SK-MEL-5 (cell line): ENCODE measurements at places on chromosomes 3 and 15. TPM values are rescaled to one million over a fixed set of nuclear protein-coding genes. Genes with fewer than 3 reads are reported as not detected.

The FANCD2OS gene
- total RNA-seq, result not detected in 2 replicates

- DNase-seq, result no peak
Observed at GRCh38 chr15:26711445-26711844, 61.4 kb downstream of the GABRB3 start.

The SERPINI2 gene
- not detected in 2 replicates for total RNA-seq

The SOX2 gene
- 0.45 and 1.2 TPM in 2 replicates for total RNA-seq

DNA sequence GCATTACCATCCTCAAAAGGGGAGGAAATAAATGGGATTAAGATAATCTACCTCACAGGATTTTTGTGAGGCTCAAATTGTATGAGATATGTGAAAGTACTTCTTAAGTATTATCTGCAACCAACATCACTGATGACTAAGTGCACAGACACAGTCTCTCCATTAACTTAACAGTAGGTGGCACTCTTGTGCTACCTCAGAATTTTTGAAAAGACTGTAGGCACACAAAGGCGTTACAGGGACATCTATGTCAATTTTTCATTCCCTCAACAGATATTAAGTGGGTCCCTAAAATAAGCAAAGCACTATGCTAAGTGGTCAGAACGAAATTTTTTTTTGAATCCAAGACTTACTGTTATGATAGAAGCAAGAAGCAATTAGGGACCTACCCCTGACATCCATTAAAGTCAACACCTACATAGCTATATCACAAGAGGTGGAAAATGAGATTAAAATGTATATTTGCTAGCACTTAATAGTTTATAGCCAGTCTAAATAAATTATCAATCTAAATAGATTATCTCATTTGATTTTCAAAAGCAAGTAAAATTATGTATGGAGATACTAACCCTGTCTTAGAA, 52.9 kb downstream of the RYK start:
- DNase-seq, result peak; percentile 67

DNA sequence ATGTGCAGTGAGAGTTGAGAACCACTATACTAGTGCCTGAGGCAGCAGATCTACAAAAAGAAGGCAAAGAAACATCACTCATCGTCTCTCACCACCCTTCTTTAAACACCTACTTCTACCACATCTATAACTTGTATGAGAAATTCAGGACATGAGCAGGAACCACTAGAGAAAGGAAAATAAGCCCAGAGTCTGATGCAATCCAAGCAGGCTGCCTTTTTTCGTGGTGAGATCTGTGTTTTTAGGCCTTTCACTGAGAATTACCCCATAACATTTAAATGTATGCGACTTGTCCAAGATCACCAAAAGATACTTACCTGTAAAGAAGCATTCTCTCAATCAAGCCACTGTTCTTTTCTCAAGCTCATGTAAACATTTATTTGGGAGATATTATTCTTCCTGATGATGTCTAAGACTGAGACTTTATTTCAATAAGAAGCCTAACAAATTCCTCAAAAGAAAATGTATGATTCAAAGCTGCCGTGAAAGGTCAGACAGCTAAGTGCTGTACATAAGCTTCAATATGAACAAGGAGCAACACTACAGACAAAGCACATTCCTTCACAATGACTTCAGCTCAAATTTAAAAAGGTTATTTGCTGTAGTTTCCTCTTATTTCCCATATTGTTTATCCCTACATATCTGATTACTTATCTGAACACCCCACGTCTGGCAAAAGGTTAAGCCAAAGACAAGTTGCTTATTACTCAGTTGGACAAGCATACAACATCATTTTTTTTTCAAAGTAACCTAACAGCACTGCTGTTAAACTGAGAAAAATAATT, 16.5 kb downstream of the SPICE1 start:
- no peak for DNase-seq

DNA sequence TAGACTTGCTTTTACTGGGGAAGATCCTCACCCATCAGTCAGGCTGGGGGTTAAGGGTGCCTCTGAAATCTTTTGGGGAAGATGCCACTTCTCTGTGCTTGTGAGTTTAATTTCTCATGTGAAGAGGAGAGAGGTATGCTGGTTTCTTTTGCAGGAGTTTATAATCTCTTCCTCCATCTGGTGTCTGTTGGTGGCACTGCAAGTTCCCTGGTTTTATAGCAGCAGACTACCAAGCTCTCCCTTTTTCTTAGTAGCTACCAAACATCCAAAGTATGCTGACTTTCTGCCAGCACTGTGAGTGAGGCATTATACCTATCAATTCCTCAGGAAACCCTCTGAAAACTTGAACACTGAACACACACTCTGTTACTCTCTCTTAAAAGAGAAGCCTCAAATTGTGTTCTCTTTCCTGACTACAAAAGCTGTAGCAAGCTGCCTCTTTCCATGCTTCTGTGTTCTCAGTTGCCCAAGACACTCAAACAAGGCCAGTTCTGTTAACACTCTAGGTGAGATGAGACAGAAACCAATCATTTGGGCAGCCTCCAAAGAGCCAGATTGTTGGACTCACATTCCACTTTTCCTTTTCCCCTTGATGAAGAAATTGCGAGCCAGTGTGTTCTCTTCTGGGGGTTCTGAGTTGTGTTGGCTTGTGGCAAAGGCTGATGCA, 299.5 kb downstream of the GAP43 start:
- DNase-seq, result peak; percentile 63

The PPP1R14D gene
- not detected in 2 replicates for total RNA-seq

- peak; percentile 89 for DNase-seq
Observed at GRCh38 chr15:72155635-72156616, 37.7 kb downstream of the SENP8 start.

- no peak for DNase-seq
Observed at GRCh38 chr3:134622806-134623365, 27.9 kb downstream of the KY start.

The CLK3 gene
- total RNA-seq, result 44.4 and 53.2 TPM in 2 replicates

The CLRN1 gene
- total RNA-seq, result not detected in 2 replicates

DNA sequence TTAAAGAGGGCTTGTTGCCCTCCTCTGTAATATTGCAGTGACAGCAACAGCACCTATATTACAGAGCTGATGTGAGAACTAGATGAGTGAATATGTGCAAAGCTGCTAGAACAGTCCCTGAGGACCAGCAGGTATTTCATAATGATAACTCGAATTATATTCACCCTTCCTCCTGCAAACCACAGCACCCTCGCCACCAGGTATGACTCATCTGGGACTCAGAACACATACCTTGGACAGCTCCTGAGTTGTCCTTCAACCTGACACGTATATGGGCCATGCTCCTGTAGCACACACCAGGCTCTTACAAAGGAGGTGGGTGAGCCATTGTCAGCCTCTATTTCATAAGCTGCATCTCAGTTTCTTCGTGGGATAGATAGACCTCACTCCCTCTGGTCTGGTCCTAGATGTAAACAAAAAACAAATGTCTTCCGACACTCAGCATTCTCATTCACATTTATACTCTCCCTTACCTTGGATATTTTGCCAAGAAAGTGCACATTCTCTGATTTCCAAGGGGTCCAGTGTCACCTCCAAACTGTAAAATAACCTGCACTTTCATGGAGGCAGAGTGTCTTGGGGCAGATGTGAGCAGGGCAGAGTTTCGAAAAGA, 124.5 kb downstream of the TLE3 start:
- DNase-seq, result no peak

GRCh38 chr15:59444081-59444835, 6.3 kb downstream of the FAM81A start:
- DNase-seq, result no peak

DNA sequence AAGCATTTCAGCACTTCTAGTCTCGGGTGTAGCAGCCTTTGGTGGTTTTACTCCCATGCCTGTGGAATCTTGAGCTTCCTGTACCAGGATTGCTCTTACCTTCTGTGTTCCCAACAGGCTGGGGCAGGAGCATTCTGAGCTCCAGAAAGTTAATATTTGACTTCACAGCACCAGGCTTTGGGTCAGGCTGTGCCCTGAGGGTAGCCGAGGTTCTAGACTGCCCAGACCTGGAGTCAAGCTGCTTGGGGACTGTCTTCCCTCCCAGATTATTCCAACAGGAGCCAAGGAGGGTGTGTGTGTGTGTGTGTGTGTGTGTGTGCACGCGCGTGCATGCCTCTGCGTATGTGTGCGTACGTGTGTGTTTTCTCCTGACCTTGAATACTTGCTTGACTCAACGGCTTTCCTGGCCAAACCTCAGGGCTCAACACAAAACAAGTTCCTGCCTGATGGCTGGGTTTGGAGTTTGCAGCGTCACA, 94.8 kb downstream of the FLNB start:
- no peak for DNase-seq

The ATP10A gene
- total RNA-seq, result 7.1 TPM in 2 replicates

The SSUH2 gene
- total RNA-seq, result not detected in 2 replicates

DNA sequence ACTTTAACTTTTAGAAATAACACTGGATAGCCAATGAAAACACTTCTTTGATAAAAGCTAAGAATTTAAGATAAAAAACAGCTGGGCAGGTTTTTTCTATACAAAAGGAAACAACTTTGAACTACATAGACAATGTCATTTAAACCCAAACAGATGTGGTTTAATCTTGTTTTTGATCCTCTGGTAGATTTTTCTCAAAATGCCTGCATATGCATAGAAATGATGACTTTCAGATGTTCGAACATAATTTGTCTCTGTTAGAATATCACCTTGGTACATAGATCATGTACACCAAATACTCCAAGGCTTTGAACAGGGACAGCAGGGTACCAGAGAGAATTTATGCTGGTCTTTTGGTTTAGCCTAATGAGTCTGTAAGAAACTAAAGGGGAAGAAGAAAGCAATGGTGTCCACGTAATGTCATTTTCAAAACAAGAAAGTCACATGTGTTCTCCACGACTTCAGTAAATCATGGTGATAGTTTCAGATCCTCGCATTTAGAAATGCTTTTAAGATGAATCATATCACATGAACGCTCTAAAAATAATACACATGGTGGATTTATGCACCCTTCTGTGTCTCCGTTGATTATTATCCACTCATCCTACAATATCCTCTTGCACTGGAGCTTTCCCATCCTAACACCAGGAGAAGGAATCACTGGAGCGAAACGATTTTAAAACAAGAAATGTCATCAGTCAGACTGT, 160.1 kb upstream of the PDZRN3 start:
- peak; percentile 44 for DNase-seq

The NME9 gene
- total RNA-seq, result not detected in 2 replicates

GRCh38 chr3:22269831-22270230, 518.8 kb upstream of the ZNF385D start:
- peak; percentile 18 for DNase-seq

The BCL2A1 gene
- 102 and 105 TPM in 2 replicates for total RNA-seq

The SLC22A13 gene
- 0.34 TPM in 1 of 2 replicates, not detected in the other for total RNA-seq

DNA sequence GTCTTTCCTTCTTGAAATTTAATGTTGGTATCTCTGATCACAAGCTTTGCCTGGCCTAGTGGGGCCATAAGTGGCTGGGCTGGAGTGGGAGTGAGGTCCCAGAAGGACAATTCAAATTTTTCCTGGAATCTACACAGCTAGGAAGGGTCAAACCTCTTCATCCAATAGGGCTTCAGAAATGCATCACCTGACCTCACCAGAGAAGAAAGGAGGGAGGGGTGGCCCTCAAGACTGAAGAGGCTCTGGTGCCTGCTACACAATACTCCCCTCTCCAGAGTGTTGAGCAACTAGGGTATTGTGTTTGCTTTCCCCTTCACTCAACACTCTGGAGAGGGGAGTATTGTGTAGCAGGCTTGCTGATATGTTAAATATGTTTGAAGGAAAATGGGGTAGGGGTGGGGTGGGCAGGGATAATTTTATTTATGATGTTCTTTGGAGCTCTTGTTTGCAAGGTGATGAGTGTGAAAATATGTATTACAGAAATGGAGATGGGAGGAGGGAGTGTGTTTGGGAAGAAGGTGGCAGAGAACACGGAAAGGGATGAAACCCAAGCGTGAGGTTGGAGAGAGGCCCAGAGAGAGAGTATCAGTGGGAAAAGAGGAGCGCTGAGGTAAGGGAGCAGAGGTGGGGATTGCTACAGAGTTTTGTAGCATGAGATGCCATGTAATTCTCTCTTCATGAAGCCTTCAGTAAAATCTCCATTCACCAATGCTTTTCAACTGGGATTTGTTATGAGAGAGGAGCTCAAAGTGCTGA, 5.7 kb upstream of the KLHL24 start:
- DNase-seq, result no peak

GRCh38 chr15:60963557-60963956, 265.5 kb downstream of the RORA start:
- no peak for DNase-seq

DNA sequence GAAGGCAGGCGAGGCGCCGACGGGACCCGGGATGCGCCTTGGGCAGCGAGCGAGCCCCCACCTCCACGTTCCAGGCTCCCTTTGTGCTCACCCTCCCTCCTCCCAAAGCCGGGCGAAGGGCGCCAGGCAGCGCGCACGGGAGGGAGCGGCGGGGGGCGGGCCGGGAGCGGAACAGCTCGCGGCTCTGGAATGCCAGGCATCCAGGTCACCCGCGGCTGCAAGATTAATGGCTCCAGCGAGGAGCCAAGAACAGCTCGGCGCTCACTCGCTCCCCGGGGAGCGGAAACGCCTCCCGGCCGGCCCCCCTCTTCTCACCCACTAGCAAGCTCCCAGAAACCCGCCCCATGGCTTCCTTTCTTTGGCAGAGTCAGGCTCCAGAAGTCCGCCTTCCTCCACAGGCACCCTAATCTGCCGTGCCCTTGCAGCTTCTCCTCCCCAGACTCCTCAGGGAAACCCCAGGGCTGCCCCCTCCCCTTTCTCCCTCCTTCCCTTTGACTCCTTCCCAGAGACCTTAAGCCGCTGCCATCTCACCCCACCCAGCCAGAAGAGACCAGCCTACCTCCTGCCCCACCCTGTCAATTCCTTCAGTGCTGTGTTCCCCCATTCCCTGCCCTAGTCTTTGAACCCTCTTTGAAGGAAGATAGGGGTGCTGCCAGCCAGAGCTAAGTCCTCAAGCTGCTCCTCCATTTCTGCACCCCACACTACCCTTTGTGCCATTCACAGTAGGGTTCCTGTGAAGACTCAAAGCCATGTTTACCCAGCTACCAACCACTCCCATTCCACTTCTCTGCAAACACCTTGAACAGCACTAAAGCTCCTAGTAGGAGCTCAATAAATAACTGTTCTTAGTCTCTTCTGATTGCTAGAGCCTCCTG, 9.9 kb downstream of the AMOTL2 start:
- DNase-seq, result peak; percentile 43

DNA sequence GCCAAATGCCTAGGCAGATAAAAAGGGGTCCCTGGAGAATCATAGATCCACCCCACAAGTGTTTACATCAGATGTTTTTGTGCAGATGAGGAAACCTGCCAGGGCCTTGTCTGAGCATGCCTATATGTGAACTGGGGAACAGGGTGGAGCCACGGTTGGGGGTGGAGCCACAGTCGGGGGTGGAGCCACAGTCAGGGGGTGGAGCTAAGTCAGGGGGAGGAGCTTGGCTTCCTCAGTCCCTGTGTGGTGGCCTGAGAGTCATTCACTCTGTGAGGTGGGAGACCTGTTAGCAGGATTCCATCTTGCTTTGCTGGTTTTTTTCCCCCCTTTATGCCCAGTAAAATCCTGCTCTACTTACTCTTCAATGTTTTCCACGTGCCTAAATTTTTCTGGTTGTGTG, 57.8 kb upstream of the TGFBR2 start:
- peak; percentile 31 for DNase-seq

GRCh38 chr15:80918196-80918783, 71.3 kb downstream of the MESD start:
- no peak for DNase-seq

- DNase-seq, result no peak
Observed at GRCh38 chr15:57609805-57610529, 18.3 kb downstream of the MYZAP start.

- no peak for DNase-seq
Observed at GRCh38 chr3:134628884-134629283, 21.9 kb downstream of the KY start.
